HuH-7 (cell line): ENCODE measurements at places on chromosomes 5 and 9.

DNA sequence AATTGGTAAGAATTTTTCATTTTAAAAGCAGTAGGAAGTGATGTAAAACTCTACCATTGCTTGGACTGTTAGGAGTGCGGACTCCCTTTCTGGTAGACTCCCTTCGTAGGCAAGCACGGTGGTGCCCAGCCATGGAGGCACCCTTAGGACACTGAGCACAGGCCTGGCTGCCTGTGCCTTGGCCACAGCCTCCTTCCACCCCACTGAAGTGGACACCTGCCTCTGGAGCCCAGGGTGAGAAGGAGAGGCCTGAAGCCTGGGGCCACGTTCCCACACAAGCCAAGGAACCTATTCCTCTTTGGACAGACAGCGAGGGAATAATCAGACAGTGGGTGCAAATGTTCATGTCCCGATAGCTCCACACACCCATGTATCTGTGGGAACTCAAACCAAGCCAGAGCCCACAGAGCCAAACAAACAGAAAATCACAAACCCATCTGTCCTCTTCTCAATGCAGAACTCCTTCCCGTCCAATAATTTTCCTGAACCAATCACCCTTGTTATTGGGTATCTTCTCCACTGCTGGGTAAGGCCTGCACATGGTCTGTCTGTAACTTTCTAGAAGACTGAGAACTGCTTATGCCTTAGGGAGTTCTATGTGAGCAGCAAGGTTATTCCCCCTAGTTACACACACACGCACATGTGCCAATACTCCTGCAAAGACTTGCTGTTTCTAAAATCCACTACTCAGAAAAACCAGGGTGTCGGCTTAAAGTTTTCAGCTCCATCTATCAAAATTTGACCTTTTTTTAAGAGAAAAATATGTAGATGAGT, 45.2 kb downstream of the UBE2QL1 start:
- DNase-seq, result no peak

GRCh38 chr5:72188166-72188565, 80.9 kb downstream of the MAP1B start:
- DNase-seq, result no peak

- no peak for DNase-seq
These were observed 16.8 kb downstream of the MEGF9 start for GRCh38 chr9:120697448-120697847.

- DNase-seq, result no peak
These were observed 65.2 kb downstream of the RASGEF1C start for GRCh38 chr5:180143656-180144364.

- no peak for DNase-seq
These were observed 33.9 kb downstream of the JAKMIP2 start for GRCh38 chr5:147748590-147748989.

DNA sequence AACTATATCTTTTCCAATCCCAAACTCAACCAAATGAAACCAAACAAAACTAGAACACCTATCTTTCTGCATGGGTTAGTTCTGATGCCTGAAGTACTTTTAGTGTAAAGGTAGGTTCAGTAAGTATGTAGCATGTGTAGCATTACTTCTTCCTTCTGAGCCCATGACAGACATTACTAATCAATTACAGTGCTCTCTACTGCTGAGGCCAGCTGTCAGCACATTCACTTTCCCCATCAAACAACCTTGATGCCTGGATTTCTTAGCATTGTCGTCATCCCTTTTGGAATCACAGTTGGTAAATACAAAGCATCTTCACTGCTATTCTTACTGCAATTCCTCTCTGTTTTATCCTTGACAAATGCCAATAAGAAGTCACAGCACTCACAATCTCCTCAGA, 103.2 kb downstream of the PTTG1 start:
- DNase-seq, result no peak

DNA sequence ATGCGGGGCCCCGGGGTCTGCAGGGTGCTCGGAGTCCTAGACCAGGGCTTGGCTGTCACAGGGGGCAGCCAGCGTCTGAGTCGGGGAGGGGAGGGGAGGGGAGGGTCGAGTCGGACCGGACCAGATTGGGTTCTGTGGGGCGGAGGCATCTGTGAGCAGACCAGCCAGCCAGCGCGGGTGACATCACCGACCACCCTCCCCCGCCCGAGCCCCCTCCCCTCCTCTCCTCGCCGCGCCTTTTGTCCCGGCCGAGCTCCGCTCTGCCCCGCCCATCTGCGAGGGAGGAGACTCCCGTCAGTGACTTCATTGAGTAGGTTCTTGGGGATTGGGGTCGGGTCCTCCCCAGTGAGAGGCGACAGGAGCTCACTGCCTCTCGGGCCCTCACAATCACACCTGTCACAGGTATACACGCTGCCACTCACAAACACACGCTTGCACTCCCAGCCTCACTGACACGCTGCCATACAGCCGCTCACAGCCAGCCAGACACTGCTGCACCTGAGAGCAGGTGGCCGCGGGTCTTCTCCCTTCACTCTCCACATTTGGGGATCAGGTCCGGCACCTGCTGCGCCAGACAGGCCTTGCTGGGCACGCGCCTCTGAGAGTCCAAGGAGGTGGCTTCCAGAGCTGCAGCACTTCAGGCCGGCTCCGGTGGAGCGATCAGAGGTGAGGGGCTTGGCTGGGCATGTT, 546 bp downstream of the DNAJB5 start:
- DNase-seq, result peak; percentile 42
